Adipocyte (in vitro differentiated cells): ENCODE measurements at places on chromosomes 6 and 20.

DNA sequence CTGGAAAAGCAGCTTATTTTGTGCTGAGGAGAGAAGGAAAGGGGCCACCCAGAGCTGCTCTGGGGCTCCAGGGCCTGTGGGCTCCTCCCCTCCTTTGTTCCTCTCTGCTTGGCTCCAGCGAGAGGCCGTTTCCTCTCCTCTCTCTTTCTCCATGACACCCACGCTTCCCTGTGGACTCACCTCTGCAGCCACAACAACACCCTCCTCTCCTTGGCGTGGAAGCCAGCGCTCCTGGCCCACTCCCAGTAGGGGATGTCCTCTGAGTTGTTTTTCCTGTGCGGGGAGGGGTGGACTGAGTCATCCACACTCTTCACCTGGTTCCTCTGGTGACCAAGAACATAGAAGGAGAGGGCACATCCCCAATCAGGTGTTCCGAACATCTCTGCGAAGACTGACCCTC lies 4.9 kb upstream of the CDSN start:
- no peak for DNase-seq

DNA sequence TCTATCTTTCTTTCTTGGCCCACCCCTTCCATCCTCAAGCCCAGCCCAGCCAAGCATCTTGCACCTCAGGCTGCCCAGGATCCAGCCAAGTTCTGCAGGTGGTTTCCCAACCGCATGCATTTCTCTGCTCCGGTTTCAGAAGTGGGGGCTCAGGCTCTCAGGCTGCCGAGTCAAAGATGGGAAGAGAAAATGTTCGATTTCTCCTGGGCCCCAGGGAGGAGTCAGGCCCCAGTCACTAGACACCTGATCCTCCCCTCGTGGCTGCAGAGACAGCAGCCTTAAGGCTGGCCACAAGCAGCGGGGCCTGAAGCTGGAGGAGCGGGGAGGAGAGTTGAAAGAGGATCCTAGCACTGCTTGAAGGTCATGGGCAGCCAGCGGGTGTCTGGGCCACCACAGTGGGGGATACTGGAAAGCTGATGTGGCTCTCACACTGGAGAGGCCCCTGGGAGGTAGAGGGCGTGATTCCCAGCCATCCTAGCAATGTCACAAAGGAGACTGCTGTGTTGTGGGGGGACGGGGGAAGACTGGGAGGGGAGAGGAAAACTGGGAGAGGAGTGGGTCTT lies 42.2 kb upstream of the ZFAND3 start:
- DNase-seq: no peak

DNA sequence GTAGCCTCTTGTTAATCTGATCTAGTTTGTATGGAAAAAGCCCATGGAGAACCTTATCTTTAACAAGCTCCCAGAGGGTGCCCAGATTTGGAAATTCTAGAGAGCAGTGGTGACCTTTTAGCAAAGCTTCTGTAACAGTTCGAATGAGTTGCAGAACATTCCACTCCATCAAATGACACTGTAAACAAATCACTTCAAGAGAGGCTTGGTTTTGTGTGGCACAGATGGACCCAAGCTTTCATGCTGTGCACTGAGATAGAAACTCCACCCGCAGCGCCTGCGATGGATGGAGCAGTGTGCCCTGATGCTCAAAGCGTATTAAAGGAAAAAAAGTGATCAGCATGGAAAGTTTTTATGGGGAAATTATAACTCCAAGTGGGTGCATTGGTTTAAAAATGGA lies 55.1 kb upstream of the ISM1 start:
- DNase-seq: no peak

- DNase-seq: no peak
These were observed 13.6 kb downstream of the GLP1R start for GRCh38 chr6:39062014-39062740.

GRCh38 chr6:111175109-111175508 lies 87.8 kb downstream of the SLC16A10 start:
- DNase-seq: peak; percentile 1

DNA sequence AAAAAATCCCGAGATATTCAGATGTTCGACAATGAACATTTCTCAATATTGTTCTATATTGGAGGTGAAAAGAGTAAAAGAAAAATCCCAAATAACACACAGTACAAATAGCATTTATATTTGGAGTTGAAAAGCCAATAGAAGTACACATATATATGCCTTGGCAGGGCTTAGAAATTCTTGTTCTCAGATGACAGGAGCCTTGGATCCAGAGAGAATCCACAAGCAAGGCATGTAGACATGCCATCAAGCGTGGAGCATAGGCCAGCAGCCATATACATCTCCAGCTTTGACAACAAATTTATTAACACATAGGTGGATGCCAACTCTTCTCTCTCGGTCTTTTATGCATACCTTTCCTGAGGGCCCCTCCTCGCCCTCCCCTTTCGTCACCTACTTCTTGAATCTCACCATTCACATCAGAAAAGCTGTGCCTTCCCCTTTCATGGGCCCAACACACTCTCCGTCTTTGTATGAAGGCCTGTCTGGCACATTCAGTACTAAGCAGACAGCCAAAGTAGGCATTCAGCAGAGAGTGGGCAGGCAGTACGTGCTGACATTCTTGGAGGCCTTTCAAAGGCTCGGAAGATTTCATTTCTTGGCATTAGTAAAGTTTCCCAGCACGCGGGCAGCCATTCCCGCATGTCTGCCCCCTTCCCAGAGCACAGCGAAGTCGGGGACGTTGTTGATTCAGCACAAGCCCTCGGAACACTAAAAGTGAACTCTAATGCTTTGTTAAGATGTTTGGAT lies 18.2 kb downstream of the NEDD9 start:
- DNase-seq: no peak

DNA sequence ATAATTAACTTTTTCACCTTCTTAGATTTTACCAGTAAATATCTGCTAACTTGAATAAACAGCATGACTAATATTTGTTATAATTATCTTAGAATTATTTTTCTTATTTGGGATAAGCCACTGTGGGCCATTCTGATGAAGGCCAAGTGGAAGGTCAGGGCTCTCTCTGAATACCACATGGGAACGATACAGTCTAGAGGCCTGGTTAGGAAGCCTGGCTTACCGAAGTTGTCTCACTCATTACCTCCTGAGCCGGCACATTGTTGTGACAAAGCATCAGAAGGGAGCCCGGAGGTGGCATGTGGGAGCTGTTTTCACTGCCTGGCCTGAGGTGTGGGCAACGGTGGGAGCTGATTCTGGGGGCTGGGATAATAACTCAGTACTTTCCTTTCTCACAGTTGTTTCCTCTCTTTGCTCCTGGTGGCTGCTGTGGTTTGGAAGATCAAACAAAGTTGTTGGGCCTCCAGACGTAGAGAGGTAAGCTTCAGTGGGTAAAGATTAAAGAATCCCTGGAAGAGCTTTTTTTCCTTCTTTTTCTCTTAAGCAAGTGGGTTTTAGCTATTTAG lies 29.2 kb downstream of the GFRA4 start:
- DNase-seq: no peak

DNA sequence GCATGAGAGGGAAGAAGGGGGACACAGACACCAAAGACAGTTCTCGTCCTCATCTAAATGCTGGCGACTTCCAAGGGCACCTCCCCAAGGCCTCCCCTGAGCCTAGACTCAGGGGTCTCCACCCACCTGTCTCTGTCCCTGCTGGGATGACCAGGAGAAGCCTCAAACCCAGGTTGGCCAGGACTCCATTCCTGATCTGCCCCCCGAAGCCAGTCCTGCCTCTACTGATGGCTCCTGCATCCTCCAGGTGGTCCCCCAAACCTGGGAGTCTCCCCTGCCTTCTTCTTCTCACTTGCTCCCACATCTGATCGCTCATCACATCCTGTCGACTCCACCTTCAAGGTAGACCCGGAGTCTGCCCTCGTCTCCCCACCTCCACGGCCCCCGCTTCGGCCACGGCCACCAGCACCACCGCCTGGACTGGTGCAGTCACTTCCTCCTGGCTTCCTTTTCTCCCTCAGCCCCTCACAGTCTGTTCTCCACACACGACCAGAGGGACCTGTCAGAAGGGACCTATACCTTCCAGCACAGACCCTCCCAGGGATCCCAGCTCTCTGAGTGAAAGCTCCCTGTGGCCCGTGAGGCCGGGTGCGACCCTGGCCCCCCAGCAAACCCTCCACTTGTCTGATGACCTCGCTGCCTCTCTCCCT lies 92.1 kb downstream of the CEBPB start:
- DNase-seq: no peak

DNA sequence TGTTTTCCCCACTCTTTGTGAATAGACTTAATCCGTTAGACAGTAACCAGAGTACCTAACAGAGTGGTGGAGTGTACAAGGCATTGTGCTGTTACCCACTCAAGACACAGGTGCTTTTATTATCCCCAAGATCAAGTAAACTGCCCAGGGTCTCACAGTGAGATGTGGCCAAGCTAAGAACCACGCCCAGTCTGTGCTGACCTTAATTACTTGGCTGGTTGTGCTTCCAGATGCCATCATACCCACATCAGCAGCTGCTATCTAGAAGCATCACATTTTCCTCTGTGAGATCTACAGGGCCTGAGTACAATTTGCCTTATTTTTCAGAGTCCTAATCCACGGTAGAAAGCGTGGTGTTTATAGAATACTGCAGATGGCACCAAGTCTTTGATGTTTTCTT lies 70.3 kb downstream of the GFRA4 start:
- no peak for DNase-seq

DNA sequence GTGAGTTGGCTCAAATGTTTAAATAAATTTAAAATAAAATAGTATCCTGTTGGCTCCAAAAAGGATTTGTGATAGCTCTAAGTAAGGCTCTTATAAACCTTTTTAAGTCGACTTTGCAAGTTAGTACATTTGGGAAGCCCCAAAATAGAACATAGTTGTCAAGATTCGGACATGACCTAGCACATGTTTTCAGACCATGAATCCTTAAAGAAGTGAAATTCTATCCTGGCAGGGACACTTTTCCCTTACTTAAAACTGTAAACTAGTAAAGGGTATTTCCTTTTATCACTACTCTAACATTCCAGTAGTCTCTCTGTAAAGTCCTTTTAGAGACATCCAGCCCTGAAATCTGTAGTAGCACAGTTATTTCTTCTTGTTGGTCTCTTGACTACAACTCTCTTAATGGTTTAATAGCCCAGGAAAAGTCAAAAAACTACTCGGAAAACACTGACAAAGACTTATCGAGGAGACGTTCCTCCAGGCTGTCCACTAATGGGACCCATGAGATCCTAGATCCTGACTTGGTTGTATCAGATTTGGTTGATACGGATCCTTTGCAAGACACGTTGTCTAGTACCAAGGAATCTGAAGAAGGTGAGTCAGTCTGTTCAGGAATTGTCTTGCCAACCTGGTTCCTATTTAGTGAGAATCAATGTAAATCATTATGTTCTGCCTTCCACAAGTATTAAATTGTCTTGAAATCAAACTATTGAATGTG lies 83.6 kb downstream of the SCAND1 start:
- DNase-seq: peak; percentile 10

DNA sequence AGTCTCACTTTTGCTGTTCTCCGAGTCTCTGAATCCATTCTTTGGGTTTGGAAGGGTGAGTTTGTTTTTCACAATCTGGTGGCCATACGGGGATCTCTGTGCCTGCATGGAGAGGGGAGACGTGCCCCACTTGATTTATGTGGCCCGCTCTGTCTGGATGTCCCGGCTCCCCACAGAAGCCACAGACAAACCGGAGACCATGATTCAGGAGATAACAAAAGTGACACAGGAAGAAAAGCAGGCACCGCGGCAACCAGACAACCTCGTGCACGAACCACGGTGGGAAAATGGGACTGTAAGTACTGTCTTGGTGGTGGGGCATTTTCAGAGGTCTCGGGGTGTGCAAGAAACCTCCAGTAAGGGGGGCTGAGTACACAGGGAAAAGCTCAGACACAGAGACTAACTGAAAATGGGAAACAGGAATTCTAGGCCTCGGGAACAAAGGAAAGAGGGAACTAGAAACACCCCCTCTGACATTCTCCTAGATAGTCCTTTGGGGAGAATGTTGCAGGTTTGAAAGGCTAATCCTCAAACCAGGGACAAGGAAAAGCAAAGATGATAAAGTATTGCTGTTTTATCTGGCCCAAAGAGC lies 22.1 kb upstream of the ZNF318 start:
- no peak for DNase-seq

- DNase-seq: no peak
These were observed 954.3 kb downstream of the KIF16B start for GRCh38 chr20:15618912-15619311.

- DNase-seq: no peak
These were observed 230.5 kb upstream of the KHDRBS2 start for GRCh38 chr6:62516291-62517141.

DNA sequence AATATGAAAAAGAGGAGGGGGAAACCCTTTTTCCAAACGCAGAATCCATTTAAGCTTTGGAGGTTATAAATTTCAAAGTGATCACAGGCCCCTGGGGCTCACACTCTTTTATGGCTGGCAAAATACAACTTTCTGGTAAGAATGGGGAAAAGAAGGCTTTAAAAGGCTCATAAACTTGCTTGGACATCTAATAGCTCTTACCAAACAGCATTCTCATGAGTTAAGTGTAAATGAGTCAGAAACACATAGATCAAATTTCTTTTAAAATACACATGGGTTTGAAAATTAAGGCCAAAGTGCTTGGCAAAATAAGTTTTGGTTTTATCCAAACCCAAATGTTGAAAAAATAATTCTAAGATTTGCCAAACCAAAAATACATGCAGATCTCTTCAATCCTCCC lies 154.6 kb downstream of the SOBP start:
- no peak for DNase-seq
